Activated CD8-positive, alpha-beta memory T cell treated with anti-CD3 and anti-CD28 coated beads for 1 hour (primary cell): ENCODE measurements at places on chromosomes 1 and 21.

GRCh38 chr1:183933528-183934179, 103.9 kb downstream of the COLGALT2 start:
- no peak for DNase-seq

DNA sequence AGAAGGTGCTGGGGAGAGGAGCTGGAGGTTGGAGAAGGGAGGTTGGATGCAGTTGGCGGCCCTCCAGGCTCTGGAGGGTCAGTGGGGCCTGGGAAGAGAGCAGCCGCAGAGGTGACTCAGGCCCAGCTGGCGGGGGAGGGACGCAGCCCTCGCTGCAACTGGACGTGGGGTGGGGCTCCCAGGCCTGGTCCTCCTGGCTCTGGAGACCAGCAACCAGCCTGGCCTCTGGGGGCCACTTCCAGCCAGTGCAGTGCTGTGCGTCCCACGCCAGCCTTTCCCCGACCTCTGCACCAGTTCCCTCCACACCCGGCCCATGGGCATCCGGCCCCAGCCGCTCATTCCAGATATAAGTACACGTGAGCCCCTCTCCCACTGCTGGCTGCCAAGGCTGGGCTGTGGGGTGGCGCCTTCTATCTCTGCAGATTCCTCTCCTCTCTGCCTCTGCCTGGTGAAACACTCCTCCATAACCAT, 38.0 kb upstream of the COL18A1 start:
- no peak for DNase-seq

DNA sequence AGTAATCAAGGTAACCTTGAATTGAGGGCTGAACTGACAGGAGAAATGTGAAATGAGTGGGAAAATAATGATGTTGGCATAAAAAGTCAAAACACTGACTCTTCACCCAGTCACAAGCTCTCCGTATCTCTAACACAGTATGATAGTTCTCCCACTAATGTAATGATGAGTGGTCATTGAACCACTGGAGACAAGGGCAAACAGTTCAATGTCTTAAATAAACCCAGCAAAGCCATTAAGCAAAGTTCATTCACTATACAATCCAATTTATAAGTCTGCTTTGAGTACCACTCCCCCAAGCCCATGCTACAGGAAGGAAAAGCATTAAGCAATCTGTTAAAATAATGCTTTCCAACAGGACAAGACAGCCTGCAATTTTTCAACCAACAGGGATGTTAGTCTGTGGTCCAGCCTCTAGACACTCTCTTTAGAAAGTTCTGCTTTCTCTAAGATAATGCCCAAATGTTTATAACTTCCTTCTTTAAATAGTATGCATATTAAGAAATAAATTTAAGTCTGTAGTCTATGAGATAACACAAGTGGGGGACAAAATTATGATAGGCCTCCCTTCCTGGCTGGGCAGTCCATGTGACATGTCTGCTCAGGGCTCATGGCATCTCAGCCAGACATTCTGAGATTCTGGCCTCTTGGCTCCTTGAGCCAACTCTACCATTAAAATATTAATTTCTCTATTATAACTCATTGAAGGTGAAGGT, 25.5 kb upstream of the DDAH1 start:
- DNase-seq = no peak

DNA sequence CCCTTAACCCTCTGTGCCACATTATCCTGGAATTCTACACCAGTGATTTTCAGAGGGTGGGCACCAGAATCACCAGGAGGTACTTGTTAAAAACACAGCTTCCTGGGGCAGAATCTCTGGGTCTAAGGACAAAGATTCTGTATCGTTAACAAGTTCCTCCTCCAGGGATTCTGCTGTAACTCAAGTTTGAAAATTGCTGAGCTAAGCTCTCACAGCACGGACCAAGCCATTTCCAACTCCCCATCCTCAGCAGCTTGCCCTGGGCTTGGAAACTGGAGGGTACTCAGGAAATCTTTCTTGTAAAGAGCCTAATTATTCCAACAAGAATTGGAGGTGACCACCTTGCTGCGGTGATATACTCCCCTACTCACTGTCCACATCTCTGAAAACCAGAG, 48.8 kb downstream of the TMCO4 start:
- no peak for DNase-seq

DNA sequence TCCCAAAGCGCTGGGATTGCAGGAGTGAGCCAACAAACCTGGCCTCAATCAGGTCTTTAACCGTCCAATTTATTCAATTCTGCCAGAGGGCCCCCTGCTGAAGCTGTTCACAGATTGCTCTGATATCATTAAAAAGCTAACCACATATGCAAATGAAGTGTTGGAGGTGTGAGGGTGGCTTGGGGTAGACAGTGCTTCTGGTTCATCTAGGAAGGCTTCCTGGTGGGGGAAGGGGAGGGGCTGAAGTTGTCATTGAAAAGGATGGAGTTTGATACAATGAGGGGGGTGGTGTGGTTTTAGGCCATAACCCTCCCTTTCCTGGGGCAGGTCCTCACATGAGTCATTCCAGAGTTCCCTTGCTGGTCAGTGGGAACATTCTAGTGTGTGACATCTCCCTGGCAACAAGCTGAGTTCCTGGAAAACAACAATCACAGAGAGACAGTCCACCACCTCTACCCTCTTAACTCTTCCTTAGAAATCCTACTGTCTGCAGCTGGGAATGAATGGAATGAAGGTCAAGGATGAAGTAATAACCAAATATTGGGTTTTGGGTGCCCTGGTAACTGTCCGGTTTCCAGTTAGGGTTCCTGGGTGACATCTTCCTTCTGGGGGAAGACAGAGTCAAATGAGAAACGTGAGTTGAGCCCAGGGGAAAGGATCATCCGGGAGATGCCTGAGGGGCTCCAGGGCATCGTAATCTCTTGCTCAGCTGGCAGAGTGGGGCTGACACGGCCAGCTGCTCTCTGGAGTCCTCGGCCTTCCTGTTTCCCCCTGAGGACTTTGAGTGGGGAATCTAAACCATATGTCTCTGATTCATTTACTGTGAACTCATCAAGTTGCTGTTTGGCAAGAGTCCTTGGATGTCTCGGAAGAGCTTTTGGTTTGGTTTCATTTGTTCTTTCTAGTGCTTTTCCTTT, 32.2 kb downstream of the BATF3 start:
- no peak for DNase-seq

GRCh38 chr21:28309596-28309995, 683.1 kb downstream of the LTN1 start:
- DNase-seq = no peak
